ENCODE measurements at places on chromosomes 1 and 21. TPM values are rescaled to one million over a fixed set of nuclear protein-coding genes. Genes with fewer than 3 reads are reported as not detected.

The PCBP3 gene
- total RNA-seq: 3.2 TPM

The AKNAD1 gene
- total RNA-seq: not detected

The SCAMP3 gene
- 83.8 TPM for total RNA-seq

The CD1C gene
- not detected for total RNA-seq

- H3K27ac ChIP-seq: no peak overlapping the region
- H3K27me3 ChIP-seq: no peaks in the 10 kb centered on the region
- DNase-seq: no peak
- no peak overlapping the region for H3K4me3 ChIP-seq
- H3K36me3 ChIP-seq: no peaks in the 10 kb centered on the region
- no peaks in the 10 kb centered on the region for H3K4me1 ChIP-seq
Observed at GRCh38 chr21:36610201-36610600, 88.7 kb upstream of the SIM2 start.

- peaks cover 23% of the 10 kb centered on the region for H3K4me1 ChIP-seq
- no peak for DNase-seq
- H3K4me3 ChIP-seq: no peak overlapping the region
- H3K27me3 ChIP-seq: no peaks in the 10 kb centered on the region
Observed at GRCh38 chr1:67683316-67683715, 1.7 kb upstream of the GADD45A start.

DNA sequence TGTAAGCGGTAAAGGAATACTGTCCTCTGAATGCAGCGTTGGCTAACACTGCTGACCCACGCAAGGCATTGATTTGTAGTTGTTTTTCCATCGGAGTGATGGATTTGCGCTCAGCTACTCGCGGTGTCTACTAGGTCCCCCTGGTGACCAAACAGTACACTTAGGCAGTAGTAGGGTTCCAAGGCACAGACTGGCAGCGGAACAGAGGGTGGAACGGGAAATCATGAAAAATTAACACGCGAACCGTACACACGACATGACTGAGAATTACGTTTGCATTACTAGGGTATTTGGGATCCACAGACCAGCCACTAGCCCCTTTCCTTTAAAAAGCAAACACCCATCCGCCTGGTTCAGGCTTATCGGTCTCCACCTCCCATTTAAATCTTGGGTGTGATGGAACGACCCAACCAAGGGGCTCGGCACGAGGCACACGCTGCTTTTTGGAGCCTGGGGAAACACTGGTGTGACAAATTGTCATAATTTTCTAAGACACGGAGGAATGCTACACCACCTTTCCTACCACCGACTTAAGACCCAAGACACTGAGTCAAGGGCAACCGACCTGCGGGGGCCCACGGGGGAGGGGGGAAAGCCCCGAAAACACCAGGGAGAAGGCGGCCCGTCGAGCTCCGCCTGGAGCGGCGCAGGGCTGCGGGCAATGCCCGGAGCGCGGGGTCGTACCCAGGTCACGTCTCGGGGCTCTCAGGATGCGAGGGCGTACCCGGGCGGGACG, 699 bp downstream of the DIPK1A start:
- H3K27me3 ChIP-seq: no peaks in the 10 kb centered on the region
- peaks cover 13% of the 10 kb centered on the region for H3K4me1 ChIP-seq
- H3K36me3 ChIP-seq: no peaks in the 10 kb centered on the region
- peak overlapping the region; percentile 80 for H3K4me3 ChIP-seq
- DNase-seq: peak; percentile 70

DNA sequence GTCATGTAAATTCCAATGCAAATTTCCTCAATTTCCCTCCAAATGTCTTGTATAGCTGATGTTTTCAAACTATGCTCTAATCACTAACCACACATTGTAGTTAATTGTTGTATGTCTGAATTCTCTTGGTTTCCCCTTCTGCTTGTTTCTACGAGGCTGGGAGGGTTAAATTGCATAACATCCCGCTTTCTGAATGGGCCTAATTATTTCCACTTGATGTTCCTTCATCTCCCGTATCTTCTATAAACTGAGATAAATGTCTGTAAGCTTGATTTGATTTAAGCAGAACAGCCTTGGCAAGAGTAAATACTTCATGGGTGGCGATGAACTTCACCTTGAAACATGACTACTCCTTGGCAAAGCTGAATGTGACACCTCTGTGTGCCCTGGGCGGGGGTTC, 72.2 kb downstream of the SERINC2 start:
- no peak overlapping the region for H3K27ac ChIP-seq
- H3K36me3 ChIP-seq: no peaks in the 10 kb centered on the region
- H3K4me3 ChIP-seq: no peak overlapping the region
- no peak for DNase-seq
